ENCODE measurements at places on chromosomes 5 and 9.

DNA sequence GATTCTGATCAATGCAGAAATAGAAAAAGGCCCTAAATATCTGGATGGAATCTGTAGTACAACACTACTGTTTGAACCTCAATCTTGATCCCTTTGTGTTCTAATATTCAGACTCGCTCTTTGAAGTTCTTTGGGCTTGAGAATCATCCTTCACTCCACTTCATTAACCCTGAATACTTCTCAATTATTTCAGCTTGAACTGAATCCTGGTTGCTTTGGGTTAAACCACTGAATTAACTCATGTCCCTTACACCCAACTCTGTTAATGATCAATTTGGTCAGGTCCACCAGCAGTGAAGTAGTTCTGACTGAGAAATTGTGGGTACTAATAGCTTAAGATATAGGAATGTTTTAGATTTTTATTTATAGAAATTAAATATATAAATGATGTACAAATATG is 1707.2 kb upstream of the ACO1 start:
- DNase-seq = no peak

DNA sequence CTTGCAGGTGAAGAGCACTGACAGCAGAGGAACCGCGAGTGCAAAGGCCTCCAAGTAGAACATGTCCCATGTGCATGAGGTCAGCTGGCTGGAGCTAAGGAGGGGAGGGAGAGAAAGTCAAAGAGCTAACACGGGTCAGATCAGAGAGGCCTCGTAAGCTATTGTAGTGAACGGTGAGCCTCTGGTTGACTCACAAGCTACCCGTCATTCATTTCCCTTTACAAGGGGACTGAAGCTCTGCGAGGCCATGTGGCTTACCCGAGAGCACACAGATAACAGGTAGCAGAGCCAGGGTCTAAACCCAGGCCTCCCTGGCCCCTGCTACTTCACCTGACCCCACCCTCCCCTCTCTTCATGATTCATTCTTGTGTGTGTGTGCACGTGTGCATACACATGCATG is 152.7 kb upstream of the ADRA1B start:
- no peak for DNase-seq

- DNase-seq = no peak
Observed at GRCh38 chr9:133578524-133579441, 30.4 kb downstream of the FAM163B start.

- no peak for DNase-seq
Observed at GRCh38 chr5:141737535-141737934, 55.5 kb upstream of the ARAP3 start.

DNA sequence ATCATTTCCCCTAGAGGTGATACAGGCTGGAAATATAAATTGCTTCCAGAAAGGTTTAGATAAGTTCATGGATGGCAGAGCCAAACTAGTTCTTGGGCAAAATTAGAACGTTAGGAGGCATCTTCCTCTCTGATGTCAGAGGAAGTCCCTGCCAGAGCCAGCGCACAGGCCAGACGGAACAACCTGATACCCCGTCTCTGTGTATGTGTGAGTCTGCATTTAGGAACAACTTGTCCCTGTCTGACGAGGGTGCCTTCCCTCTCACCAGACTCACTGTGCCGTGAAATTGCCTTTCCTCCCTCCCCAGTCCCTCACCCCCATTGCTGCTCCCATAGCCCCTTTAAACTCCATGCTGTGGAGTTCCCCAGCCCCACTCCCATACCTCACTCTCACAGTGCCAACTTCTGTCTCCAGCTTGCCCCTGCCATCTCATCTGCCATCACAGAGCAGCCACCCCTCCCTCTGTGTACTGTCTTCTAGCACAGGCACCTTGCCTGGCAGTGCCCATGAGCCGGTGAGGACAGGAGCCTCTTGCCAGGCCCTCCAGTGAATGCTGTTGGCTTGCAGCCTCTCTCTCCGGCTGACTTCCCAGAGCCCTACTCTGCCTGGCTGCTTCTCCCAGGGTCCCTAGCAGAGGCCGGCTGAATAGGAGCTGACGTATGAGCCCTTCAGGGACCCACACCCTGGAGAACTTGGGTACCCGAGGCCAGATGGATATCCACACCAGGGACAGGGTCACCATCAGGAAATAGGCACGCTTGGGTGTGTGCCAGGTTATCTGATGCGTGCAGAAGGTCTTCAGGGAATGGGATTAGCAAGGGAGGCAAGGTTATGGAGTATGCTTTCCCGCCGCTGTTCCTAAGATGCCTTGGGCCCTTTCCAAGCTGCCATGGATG is 26.7 kb downstream of the UNC5A start:
- DNase-seq = no peak
